ENCODE measurements at places on chromosomes 1 and 21.

GRCh38 chr1:226637147-226637935 is 88.8 kb downstream of the STUM start:
- no peak for DNase-seq

DNA sequence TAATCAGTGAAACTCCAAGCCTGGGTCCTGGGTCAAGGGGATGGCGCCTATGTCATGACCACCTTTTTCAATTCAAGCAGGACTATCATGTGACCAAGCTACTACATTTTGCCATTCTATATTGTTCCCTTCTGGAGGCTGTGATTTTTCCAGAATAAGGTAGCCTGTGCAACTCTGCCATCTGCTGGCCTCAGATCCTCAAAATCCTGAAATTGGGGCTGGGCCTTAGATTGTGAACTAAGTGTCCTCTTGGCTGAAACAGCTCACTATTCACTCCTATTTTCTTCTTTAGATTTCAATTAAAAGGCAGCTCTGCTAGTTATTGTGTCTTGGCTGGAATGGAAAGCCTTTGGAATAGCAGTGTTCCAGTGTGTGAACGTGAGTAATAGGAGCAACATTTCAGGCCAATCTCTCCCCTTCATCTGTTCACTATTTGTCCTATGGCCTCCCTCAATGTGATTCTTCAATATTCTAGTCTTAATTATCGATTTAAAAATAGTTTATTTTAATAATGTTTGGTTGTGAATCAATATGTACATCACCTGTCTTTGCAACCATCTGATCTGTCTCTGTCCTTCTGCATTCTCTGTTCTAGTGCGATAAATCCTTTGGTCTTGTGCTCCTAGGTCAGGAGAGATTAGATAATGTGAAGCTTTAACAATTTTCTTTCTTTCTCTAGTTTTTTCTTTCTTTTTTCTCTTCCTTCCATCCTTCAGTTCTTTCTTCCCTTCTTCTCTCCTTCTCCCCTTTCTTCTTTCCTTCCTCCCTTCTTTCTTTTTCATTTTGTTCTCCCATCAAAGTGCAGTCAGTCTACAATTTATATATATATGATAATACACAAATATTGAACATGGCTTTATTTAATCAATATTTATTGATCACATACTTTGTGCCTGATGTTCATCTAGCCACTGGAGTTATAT is 69.8 kb downstream of the CR1 start:
- no peak for DNase-seq

- DNase-seq, result no peak
These were observed 186.8 kb upstream of the C1orf174 start for GRCh38 chr1:4086921-4087320.

DNA sequence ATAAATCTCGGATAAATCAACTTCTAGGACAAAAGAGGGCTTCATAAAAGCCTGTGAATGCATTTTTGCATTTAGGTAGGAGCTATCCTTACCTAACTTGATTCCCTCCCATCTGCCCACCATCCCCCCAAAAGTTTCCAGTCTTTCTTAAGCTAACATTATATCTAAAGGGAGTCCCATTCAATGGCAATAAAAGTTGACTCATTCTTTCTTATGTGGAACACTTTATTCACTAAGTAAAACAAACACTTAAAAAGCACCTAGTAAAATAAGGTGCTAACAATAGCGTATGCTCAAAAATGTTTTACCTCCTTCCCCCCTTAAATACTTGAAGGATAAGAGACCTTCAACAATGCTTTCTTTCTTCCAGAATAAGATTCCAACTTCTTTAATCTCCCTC is 83.8 kb downstream of the GON4L start:
- no peak for DNase-seq

- no peak for DNase-seq
These were observed 58.1 kb upstream of the TRAPPC10 start for GRCh38 chr21:43954042-43954441.

- no peak for DNase-seq
These were observed 50.1 kb downstream of the CLDN17 start for GRCh38 chr21:30116479-30116878.

DNA sequence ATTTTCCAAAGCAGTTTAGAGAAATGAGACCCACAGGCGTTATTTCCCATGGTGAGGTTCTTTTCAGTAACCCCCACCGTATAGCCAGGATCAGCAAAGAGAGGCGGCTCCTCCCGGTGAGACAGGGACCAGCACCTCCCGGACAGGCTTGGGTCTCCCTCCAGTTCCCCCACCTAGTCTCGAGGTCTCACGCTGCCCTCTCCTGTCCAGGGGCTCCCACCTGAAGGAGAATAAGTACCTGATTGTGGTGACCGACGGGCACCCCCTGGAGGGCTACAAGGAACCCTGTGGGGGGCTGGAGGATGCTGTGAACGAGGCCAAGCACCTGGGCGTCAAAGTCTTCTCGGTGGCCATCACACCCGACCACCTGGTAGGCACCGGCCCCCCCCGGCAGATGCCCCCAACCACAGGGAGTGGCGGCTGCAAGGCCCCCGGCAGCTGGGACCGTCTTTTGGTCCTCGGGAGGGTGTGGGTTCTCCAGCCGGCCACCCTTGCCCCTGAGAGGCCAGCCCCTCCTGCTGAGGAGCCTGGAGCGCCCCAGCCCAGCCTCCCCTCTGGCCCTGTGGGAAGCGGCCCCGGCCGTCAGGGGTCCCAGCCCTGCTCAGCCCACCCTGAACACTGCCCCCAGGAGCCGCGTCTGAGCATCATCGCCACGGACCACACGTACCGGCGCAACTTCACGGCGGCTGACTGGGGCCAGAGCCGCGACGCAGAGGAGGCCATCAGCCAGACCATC is 4.9 kb downstream of the COL6A1 start:
- DNase-seq, result no peak

GRCh38 chr1:61692155-61692800 is 32.7 kb downstream of the TM2D1 start:
- DNase-seq, result no peak

- no peak for DNase-seq
These were observed 18.8 kb upstream of the ACTRT2 start for GRCh38 chr1:3002349-3003038.

- no peak for DNase-seq
These were observed 6.9 kb downstream of the USP48 start for GRCh38 chr1:21775985-21776562.

GRCh38 chr1:48568501-48568900 is 96.5 kb upstream of the SPATA6 start:
- DNase-seq, result no peak

GRCh38 chr1:1436630-1437032 is 1.1 kb downstream of the VWA1 start:
- no peak for DNase-seq

GRCh38 chr1:231337043-231337471 is 595 bp downstream of the EXOC8 start:
- no peak for DNase-seq

GRCh38 chr1:110726755-110727154 is 52.0 kb upstream of the KCNA3 start:
- no peak for DNase-seq

- no peak for DNase-seq
These were observed 63.4 kb downstream of the CAPN2 start for GRCh38 chr1:223775711-223776074.

DNA sequence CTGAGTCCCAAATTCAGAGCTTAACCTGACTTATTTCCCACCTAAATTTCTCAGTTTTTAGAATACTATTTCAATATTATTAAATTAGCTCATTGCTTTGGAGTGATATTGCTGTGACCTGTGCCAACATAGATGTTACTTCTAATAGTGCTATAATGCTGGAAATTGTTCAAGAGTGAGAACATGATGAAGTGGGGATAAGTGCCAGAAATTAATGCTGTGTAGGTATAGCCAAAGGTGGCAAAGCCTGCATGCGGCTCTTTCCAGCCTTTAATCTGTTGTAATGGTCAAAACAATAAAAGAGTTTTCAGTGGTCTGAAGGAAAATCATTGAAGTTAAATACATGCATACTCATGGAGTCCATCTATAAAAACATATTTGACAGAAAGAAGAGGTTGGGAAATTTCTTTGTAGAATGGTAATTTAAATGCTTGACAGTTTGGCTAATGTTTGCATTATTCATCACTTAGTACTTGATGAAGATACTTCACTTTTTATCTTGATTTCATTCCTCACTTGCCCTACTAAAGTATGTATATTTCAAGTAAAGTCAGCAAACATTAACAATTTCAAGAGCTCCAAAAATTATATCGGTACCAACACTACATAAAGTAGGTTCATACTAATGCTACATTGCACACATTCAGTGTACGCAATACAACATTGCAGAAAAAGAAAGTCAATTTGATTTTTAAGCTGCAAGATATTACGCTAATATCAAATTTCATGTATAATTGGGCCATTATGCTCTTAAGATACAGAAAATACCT is 82.1 kb downstream of the OLFM3 start:
- no peak for DNase-seq

GRCh38 chr1:149849947-149850360 is 49.4 kb upstream of the BOLA1 start:
- DNase-seq, result no peak

DNA sequence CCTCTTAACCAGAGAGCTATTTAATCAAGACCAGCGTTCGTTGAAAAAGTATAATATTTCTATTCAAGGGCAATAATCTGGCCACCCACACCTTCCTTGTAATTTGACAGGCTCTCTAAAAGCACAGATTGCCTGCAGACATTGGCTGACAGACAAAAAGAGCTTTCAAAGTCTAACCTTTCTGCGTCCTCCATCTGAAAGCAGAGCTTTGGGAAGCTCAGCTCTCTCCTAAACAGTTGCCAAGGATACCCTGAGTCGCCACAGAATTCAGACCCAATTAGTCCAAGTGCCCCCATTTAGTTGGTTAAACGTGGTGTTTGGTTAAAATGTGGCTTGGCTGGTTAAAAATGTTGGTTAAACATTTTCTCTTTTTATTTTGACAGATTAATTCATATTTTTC is 33.7 kb upstream of the PLA2G2C start:
- DNase-seq, result no peak

DNA sequence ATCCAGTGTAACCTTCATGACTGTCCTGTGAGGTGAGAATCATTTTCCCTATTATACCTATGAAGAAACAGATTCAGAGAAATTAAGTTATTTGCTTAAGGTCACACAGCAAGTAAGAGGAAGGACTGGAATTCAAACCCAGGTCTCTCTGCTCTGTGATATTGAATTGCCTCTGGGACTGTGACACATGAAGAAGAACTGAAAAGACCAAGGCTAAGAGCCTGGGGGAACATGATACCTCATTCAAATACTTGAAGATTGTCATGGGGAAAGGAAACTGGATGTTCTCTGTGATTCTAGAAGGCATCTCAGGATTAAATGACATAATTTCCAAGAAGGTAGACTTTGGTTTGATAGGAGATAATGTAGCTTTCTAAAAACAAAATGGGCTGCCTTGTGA is 3.6 kb downstream of the WDTC1 start:
- no peak for DNase-seq

DNA sequence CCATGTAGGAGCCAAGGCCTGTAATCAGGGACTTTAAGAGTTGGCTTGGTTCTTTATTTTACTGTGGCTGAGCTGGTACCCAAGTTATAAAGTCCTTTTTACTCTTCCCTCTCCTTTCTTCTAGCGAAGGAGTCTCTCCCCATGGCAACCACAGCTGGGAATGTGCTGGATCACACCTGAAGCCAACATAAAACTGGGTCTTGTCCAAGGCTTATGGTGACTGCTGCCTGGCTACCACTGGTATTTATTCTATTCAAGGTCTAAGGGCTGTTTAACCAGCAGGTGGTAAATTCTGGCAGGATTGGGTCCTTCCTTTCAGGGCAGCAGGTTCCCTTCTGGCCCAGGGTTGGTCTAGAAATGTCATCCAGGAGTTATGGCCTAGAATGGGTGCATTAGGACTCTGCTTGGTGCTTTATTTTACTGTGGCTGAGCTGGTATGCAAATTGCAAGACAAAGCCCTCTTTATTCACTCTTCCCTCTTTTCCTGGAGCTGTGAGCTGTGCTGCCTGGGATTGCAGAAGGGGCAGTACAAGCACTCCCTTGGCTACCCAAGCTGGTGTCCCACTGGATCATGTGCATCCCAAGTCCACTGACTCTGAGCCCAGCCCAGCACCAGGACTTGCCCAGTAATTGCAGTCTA is 26.6 kb downstream of the SLC22A15 start:
- peak; percentile 22 for DNase-seq

- DNase-seq, result no peak
These were observed 12.3 kb downstream of the IFI6 start for GRCh38 chr1:27659497-27660299.

- no peak for DNase-seq
These were observed 38.0 kb upstream of the PPP2R5A start for GRCh38 chr1:212247179-212247721.

DNA sequence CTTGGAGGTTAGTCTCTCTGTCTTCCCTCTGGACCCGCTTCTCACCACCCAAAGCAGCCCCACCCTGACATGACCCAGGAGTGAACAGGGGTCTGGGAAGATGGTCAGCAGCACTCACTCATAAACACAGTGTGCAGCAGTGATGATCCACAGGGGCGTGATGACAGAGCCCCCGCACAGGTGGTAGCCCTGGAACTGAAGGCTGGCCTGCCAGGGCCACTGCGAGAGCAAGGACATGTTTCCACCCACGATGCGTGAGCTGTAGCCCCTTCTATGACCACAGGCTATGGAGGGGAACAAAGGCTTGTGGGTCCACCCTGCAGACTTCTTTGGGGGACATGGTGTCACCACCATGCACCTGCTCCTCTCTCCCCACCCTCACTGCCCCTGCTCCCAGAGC is 12.9 kb downstream of the TMPRSS3 start:
- DNase-seq, result no peak

- DNase-seq, result no peak
These were observed 10.8 kb downstream of the CAMTA1 start for GRCh38 chr1:6796095-6796494.

GRCh38 chr1:51287966-51288365 is 42.4 kb downstream of the TTC39A start:
- no peak for DNase-seq

DNA sequence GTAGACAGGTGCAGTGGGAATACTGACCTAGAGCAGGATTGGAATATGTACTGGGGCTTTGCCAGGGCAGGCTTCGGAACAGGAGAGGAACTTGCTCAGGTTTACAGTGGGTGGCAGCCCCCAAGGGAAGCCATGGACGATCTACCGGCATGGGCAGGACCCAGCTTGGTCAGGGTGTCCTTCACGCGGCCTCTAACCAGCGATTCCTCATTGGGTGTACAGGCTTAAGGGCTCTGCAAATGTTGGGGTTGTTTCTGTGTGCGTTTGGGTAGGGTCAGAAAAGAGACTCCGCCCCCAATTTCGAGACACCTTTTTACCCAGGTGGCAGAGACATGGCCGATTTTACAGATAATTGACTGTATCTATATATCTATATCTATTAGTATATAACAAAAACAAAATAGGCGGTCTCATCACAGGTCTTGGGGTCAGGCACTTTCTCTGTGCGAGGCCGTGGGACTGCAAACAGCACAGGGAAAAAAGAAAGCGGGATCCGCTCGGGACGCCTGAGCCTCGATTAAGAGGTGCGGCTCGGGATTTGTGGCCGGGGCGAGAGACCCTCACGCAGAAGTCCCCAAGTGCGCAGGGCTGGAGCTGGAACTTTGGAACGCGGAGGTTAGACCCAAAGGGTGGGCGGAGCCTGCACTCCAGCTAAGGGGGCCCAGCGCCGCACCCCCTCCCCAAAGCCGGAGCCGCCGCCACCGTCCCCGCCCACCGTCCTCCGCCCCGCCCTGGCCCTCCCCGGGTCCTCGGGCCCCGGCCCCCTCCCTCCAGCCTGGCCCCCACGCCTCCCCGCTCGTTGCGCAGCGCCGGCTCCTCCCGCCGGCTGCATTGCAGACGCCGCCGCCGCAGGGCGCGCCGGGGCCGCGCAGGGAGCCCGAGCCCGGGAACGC is 67.5 kb upstream of the VAMP3 start:
- no peak for DNase-seq

- DNase-seq, result no peak
These were observed 32.9 kb downstream of the JAK1 start for GRCh38 chr1:64933296-64934070.
